ENCODE measurements at places on chromosomes 6 and 20. TPM values are rescaled to one million over a fixed set of nuclear protein-coding genes. Genes with fewer than 3 reads are reported as not detected.
A peak's percentile ranks its signal among the peaks of the same experiment; 100 is the strongest.

DNA sequence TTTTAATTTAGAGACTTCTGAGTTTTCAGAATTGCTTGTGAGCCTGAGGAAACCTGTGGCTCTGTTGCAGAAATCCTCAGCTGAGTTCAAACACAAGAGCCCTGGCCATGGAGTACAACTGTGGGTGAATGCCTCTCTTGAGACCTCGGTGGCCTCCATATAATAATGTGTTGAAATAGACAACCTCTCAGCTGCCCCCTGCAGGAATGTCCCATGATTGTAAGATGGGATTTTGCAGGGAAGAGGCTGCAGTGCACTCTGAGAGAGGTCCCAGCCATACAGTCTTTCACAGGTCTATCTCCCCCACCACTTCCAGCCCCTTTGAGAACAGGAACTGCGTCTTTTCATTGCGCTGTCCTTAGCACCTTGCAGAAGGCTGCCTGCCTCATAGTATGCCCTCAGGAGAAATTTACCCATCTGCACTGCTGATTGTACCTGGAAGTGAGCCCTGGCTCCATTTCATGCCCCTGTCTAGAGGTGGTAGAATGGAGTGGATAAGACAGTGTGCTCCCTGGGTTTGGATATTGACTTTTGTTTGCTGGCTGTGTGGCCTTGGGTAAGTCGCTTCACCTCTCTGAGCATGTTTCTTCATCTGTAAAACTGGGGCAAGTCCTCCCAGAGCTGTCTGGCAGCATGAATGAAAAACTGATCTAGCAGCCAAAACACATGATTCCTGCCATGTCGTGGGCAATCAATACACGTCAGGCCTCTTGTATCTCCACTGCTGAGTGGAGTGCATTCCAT is 16.8 kb upstream of the CDH22 start:
- no peaks in the 10 kb centered on the region for H3K4me1 ChIP-seq
- DNase-seq = no peak
- no peak overlapping the region for H3K27ac ChIP-seq
- H3K27me3 ChIP-seq = peaks cover 67% of the 10 kb centered on the region
- no peaks in the 10 kb centered on the region for H3K36me3 ChIP-seq

DNA sequence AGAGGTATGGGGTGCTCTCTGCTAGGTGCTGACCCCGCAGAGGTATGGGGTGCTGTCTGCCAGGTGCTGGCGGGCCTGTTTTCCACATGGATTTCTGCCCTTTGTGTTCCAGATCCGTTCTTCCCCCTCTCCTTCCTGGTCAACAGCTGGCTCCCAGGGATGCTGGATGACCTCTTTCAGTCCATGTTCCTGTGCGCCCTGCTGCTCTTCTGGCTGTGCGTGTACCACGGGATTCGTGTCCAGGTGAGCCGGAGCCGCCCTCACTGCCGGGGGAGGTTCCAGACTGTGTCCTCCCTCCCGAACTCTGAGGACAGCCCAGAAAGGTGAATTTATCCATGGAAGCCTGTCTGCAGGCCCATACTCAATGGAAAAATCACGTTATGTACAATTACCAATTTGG is 36.3 kb downstream of the DYNLT1 start:
- no peak for DNase-seq
- H3K4me1 ChIP-seq = no peaks in the 10 kb centered on the region
- no peak overlapping the region for H3K27ac ChIP-seq
- no peaks in the 10 kb centered on the region for H3K36me3 ChIP-seq
- no peaks in the 10 kb centered on the region for H3K27me3 ChIP-seq
- no peak overlapping the region for H3K4me3 ChIP-seq

DNA sequence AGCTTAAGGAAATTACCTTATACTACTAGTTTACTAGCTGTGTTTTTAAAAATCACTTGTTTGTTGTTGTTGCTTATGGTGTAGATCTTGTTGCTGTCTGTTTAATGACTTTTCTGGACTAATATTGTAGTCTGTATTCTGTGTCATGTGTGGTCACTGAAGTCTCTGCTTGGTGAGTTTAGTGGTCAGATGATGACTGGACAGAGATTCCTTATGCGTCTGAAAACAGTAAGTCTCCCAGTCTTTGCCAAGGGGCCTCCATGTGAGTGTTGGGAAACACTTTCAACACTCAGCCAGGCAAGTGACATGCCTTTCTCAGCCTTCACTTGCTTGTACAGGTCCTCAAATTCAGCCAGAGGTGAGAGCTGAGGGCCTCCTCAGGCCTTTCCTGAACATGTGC is 256.9 kb upstream of the RNF24 start:
- H3K27ac ChIP-seq = no peak overlapping the region
- no peaks in the 10 kb centered on the region for H3K27me3 ChIP-seq
- no peak for DNase-seq
- no peak overlapping the region for H3K4me3 ChIP-seq
- H3K4me1 ChIP-seq = no peaks in the 10 kb centered on the region

GRCh38 chr20:47809161-47809960 is 24.1 kb upstream of the SULF2 start:
- peaks cover 42% of the 10 kb centered on the region for H3K27me3 ChIP-seq
- no peak overlapping the region for H3K4me3 ChIP-seq
- H3K27ac ChIP-seq = no peak overlapping the region
- H3K36me3 ChIP-seq = no peaks in the 10 kb centered on the region

Gene PI3
- total RNA-seq = not detected

- H3K36me3 ChIP-seq = no peaks in the 10 kb centered on the region
- peaks cover 5% of the 10 kb centered on the region for H3K4me1 ChIP-seq
- H3K4me3 ChIP-seq = peak within 1 kb of the TSS; percentile 27
- H3K27ac ChIP-seq = peak within 1 kb of the TSS; percentile 64
- no peak for DNase-seq
These were observed at the start of gene TSHZ2 for GRCh38 chr20:52972190-52972937. TSS of gene TSHZ2 (plus strand) at chr20:52972358. CDS start at chr20:52973294, 936 bp downstream.

DNA sequence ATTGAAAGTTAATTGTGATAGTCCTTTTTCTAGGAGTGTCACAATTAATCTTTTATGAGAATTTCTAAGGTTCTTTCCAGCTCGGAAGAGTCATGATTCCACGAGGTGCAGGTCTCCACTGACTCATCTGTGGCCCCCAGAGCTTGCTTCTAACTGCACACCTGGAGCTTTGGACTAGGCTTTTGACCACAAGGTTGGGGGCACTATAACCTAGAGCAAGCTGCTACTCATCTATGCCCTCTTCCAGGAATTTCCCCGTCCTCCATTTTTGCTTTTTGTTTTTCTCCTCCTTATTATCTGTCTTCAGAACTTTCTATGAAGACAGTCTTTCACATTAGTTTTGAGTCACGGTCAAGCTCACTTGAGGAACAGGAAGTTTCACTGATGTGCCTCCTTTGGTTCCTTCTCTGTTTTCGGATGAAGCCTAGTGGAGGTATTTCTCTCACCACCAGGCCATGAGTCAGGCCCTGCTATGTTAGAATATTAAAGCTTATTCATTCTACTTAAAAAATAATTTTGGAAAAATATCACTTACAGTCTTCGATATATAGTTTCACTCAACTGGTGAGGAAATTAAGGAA is 119.2 kb upstream of the INSM1 start:
- H3K27ac ChIP-seq = no peak overlapping the region
- H3K27me3 ChIP-seq = no peaks in the 10 kb centered on the region
- DNase-seq = no peak
- no peaks in the 10 kb centered on the region for H3K36me3 ChIP-seq
- no peak overlapping the region for H3K4me3 ChIP-seq

- no peaks in the 10 kb centered on the region for H3K27me3 ChIP-seq
- H3K27ac ChIP-seq = no peak overlapping the region
- no peaks in the 10 kb centered on the region for H3K36me3 ChIP-seq
- no peak for DNase-seq
- no peaks in the 10 kb centered on the region for H3K4me1 ChIP-seq
These were observed 31.6 kb downstream of the WASF1 start for GRCh38 chr6:110147870-110148269.

- no peaks in the 10 kb centered on the region for H3K36me3 ChIP-seq
- DNase-seq = no peak
- no peaks in the 10 kb centered on the region for H3K27me3 ChIP-seq
These were observed 141.2 kb downstream of the DTNBP1 start for GRCh38 chr6:15521582-15521981.

DNA sequence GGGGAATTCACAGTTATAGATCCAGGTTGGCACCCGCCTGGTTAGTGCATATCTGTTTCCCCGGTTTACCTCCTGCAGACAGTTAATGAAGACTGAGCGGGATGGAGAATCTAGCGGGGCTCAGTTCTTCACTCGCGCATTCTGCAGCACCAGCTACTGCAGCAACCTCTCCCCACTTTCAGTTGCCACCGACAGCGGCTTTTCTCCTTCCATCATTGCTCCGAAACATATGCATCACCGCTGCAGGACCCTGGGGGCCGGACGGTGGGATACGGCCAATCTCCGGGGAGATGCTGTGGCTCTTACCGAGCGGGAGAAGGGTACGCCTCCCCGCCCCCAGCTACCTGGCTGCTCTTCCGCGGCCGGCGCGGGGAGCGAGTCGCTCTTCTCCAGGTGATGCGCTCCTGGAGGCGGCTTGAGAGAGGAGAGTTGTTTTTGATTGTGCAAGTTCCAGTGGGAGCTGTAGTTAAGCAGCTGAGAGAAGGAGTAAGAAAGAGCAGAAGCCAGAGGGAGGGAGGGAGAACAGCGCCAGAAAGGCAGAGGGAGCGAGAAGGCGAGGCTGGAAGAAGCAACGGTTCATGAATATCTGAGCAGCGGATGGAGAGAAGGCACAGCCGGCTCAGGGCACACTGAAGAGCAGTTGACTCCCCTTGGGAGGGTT is at the start of gene SGK1:
Gene SGK1, minus strand, starts transcription at position 642 of the 661 bp plus-strand sequence. CDS start 652 bp downstream, outside the sequence.
- no peak within 1 kb of the TSS for H3K27ac ChIP-seq
- H3K4me3 ChIP-seq = peak within 1 kb of the TSS; percentile 31
- peaks cover 26% of the 10 kb centered on the region for H3K27me3 ChIP-seq
- no peaks in the 10 kb centered on the region for H3K4me1 ChIP-seq
- DNase-seq = no peak

Gene KCNK5
- total RNA-seq = 86.0 TPM

- H3K27ac ChIP-seq = peak overlapping the region; percentile 88
- H3K36me3 ChIP-seq = no peaks in the 10 kb centered on the region
- no peaks in the 10 kb centered on the region for H3K27me3 ChIP-seq
- peak; percentile 90 for DNase-seq
These were observed 868 bp downstream of the SAMD10 start for GRCh38 chr20:63978319-63979228.

DNA sequence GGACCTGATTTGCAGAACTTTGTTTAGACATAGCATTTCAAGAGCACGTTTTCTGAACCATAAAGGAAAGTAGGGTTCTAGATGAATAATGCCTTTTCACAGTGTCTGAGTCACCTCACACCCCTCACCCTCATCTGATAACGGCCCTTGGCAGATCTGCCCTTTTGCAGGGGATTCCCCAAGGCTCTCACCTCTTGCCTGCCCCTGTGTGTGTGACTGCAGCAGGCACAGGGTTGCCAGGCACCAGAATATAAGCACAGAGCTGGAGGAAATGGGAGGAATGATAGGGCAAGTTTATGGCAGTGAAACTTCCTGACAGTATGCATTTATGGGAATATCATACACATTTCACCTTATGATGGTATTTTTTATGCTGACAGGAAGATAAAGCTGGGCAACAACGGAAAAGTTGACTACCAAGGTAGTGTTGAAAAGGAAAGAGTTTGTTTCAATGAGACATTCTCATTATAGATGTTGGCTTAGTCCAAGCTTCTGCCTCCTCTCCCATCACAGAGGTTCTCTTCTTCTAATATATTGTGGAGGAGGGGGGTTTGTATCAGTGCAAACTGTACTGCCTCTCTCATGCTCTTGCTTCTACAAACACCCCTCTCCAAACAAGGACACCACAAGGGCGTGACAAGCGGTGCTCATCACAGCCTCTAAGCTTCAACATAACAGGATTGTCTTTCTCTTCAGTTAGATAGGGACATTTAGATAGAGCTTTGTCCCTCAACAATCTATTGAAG is 101.5 kb upstream of the BACH2 start:
- no peak overlapping the region for H3K27ac ChIP-seq
- H3K4me1 ChIP-seq = no peaks in the 10 kb centered on the region
- no peaks in the 10 kb centered on the region for H3K27me3 ChIP-seq
- no peak for DNase-seq
- H3K36me3 ChIP-seq = no peaks in the 10 kb centered on the region
- no peak overlapping the region for H3K4me3 ChIP-seq

Gene AGPAT4
- total RNA-seq = 6.0 TPM

Gene MROH8
- total RNA-seq = 2.2 TPM

Gene SLC17A1
- total RNA-seq = not detected

DNA sequence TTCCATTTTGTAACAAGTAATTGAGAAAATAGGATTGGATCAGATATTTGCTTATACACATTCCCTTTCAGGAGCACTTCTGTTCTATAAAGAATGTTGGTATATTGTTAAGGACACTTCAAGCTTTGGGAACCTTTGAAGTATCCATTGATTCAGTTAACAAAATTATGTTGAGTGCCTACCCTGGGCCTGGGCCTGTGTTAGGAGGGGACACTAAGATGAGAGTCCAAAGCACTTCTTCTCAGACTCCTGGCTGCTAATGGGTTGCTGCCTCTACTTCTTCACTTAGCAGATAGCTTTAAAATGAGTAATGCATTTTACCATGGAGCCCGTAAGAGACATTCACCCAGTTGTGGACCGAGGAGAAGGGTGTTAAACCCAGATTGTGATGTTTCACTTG is 40.3 kb downstream of the PTPN1 start:
- H3K36me3 ChIP-seq = no peaks in the 10 kb centered on the region
- DNase-seq = no peak
- no peaks in the 10 kb centered on the region for H3K27me3 ChIP-seq
- peaks cover 25% of the 10 kb centered on the region for H3K4me1 ChIP-seq
- no peak overlapping the region for H3K4me3 ChIP-seq
- H3K27ac ChIP-seq = no peak overlapping the region

Gene CST5
- total RNA-seq = not detected

Gene RBPJL
- total RNA-seq = not detected

GRCh38 chr6:47335466-47335865 is 25.8 kb upstream of the TNFRSF21 start:
- H3K36me3 ChIP-seq = no peaks in the 10 kb centered on the region
- no peaks in the 10 kb centered on the region for H3K4me1 ChIP-seq
- no peak overlapping the region for H3K4me3 ChIP-seq
- DNase-seq = no peak
- no peaks in the 10 kb centered on the region for H3K27me3 ChIP-seq
- H3K27ac ChIP-seq = no peak overlapping the region

DNA sequence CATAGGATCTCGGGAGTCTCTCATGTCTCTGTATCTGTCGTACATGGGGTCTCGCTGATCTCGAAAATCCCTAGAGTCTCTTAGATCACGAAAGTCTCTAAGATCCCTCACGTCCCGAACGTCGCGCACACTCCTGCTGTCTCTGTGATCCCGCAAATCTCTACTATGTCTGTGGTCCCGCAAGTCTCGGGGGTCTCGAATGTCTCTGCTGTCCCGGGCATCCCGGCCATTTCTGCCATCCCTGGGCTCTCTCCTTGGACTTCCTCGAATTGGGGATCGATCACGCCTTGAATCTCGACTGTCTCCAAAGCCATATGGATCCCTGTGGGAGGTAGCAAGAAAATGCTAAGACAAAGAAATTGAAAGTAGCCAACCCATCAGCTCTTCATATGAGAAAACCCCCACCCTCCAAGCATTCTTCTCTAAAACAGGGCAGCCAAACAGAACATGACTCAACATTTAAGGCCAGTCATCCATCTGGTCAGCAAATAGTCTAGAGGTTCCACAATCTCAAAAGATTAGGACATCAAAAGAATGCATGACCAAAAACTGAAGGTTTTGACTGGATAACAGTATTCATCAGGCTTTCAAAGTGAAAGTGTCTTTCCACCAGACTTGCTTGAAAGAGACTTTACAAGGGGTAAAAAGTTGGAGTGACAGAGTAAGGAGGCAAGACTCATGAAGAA is 19.4 kb downstream of the NCOA5 start:
- no peak overlapping the region for H3K27ac ChIP-seq
- no peak for DNase-seq
- peaks cover 56% of the 10 kb centered on the region for H3K36me3 ChIP-seq
- no peak overlapping the region for H3K4me3 ChIP-seq
- H3K4me1 ChIP-seq = no peaks in the 10 kb centered on the region

Data from transverse colon (tissue), 4 donors.